Fibroblast of villous mesenchyme (primary cell): ENCODE measurements at places on chromosomes 3 and 15. TPM values are rescaled to one million over a fixed set of nuclear protein-coding genes. Genes with fewer than 3 reads are reported as not detected.
A peak's percentile ranks its signal among the peaks of the same experiment; 100 is the strongest.

- DNase-seq = no peak
These were observed 205.6 kb downstream of the IL20RB start for GRCh38 chr3:137163241-137163871.

- DNase-seq = no peak
These were observed 215.8 kb upstream of the CADM2 start for GRCh38 chr3:84742915-84743425.

DNA sequence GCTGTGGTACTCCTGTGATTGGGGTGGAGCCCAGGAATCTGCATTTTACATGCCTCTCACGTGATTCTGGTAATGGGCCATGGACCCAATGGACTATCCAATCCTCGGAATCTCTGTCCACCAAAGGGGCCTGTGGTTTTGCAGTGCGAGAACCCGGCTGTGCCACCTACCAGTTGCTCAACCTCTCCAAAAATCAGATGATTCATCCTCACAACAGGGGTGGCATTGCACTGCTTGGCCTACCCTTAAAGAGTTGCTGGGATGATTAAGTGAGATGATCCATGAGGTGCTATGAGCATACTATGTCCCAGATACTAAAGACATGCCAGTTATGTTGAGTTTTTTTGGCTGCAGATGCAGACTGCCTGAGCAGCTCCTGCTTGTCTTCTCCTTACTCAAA is 5.1 kb downstream of the ANP32A start:
- no peak for DNase-seq

- DNase-seq = no peak
These were observed 545.0 kb downstream of the PYDC2 start for GRCh38 chr3:192005989-192006388.

DNA sequence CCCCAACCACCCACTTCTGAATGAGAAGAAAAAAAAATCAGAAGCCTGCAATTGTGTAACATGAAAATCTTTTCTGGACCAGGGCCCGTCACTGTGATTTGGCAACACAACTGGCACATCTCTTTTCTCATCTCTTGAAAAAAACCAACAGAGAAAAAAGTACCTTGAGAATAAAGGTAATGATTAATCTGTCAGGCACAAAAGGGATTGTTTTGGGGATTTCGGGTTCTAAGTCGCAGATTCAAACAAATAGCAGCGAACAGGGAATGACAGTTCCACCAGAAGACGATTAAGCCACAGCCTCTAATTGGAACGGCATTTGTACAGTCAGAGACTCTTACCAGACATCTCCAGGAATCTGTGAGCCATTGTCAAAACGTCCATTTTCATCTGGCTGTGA is at the start of gene AQP9:
Gene AQP9 (plus strand): TSS at position 276 of the 400 bp plus-strand sequence. CDS start 185 bp downstream, outside the sequence.
- no peak for DNase-seq

ZIC4 gene
- total RNA-seq = not detected in 2 replicates

GRCh38 chr3:7038394-7038793 is 177.5 kb downstream of the GRM7 start:
- DNase-seq = no peak

GRCh38 chr3:149388531-149389417 is 11.3 kb upstream of the TM4SF1 start:
- DNase-seq = no peak

MAGEF1 gene
- total RNA-seq = 20.6 and 23.7 TPM in 2 replicates

TTLL13 gene
- under 0.01 and 0.32 TPM in 2 replicates for total RNA-seq

SLC27A2 gene
- total RNA-seq = under 0.01 TPM in 2 replicates

DNA sequence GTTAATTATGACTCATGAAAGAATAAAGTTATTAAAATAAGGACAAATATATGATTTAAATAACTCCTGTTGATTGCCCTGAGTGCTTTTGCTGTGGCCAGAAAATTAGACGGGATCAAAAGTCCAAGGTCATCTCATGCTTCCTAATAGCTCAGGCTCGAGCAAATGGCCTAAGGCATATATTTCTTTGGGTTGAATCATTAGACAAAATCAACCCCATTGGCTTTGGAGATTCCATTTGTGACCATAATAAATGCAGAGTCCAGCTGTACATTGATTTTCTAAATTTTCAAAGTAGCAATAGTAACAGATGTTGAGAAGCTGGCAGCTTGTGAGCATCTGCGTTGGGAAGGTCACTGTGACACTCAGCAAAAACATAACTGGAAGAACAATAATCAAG is 464.5 kb upstream of the TGFBR2 start:
- no peak for DNase-seq

GRCh38 chr15:51067510-51067909 is 27.2 kb downstream of the TNFAIP8L3 start:
- peak; percentile 39 for DNase-seq

LRRC28 gene
- 22.5 and 27.6 TPM in 2 replicates for total RNA-seq
